ENCODE measurements at places on chromosomes 7 and 10.

GRCh38 chr10:129764011-129764900, 199.8 kb downstream of the EBF3 start:
- no peak for DNase-seq

GRCh38 chr7:16804674-16805439, at the start of gene AGR2:
Gene AGR2 (minus strand): TSS chr7:16804999. CDS start chr7:16801796, 3,203 bp downstream.
- no peak for DNase-seq

DNA sequence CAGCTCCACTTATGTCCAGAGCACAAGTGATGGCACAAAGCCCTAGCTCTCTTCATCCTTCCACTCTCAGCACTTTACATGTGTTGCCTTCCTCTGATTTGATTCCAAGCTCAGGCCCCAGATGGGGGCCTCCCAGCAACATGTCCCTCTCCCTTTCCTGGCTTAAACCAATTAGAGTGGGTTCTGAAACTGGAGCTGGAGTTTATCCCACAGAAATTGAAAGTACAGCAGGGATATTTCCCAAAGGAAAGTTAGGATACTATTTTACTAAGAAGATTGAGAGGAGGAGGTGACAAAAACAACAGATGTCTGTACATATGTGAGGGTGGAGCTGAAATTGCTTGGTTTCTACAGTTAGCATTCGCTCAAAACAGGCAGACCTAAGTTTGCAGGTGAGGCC, 724.6 kb downstream of the AUTS2 start:
- DNase-seq, result no peak

- DNase-seq, result no peak
Observed at GRCh38 chr7:102044641-102044983, 227.2 kb downstream of the CUX1 start.

DNA sequence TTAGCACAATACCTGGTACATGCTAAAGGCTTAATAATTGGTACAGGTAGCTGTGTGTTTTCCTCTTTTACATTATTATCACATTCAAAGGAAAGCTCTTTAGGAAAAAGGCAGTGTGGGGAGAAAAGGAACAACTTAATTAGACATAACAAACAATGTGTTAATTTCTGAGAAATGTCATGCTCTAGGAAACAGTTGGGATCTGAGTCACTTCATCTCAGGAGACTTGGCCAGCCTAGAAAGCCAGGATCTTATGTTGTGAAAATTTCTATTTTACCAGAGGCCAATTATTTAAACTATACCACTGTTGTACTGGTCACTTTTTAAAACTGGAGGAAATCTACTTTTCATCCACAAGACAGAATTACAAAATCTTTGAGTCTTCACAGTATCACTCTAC, 39.6 kb downstream of the ARMH3 start:
- no peak for DNase-seq

DNA sequence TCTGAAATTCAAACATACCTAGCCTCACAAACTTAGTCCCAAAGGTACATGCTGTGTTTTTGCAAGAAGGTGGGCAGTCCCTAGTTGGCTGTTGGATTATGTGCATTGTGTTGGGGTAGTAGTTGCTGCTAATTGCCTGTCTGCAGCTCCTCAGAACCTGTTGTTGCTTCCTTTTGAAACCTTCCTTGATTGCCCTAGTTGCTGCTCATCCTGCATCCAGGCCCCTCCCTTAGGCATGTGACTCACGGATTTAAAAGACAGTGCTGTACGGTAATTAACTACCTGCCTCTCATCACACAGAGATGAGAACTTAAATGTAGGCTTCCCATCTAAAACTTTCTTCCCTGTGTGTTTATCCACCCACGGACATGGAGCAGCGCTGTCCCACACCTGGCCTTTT, 67.7 kb downstream of the BMPR1A start:
- DNase-seq, result no peak

DNA sequence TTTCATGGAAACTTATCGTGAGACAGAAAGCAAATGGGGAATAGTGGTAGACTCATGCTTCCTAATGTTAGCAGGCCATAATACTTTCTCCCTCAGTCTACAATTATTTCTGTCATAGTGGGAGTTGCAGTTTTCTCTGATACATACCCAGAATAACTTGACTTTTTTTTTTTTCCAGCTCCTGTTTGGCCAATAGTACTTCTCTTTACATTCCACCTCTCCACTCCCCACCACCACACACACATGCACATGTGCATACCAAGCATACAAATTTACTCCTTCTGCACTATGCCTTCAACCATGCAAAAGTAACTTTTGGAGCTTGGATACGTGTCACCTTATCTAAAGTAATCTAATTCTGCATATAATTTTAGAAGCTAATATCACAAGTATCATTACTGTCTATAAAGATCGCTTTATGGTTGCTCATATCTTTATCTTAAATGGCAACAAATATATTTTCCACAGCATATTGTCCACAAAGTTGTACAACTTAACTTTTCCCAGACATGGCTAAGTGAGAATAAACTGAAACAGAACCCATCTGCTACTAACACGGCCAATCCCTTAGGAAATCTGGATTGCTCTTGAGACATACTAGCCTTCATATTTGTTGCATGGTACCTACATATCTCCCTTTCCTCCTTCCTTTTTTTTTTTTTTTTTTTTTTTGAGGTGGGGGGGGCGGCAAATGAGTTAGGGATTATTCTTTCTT, 49.0 kb downstream of the TES start:
- DNase-seq, result no peak

Data from activated T-cell treated with anti-CD3 and anti-CD28 coated beads for 4 hours (primary cell).